CD4-positive, alpha-beta T cell treated with Interleukin-15 for 1 hour (primary cell): ENCODE measurements at places on chromosomes 13 and 19.
A peak's percentile ranks its signal among the peaks of the same experiment; 100 is the strongest.

DNA sequence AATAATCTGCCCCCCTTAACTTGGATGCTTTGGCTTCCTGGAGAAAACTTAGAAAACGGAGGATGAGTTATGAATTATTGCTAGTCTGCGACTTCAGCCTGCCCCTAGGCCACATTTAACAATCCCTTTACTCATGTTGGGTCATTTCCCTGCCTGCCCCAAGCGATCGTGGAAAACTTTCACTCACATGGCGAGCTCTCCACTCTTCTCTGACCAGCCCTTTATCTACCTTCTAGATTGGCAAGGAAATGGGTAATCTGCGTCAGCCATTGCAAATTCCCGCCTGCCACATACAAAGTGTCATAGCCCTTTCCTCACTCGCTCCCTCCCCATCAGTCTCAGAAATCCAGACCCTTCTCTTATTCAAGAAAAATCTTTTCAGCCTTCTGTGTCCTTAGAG is 154.3 kb upstream of the IRS2 start:
- no peak for DNase-seq

DNA sequence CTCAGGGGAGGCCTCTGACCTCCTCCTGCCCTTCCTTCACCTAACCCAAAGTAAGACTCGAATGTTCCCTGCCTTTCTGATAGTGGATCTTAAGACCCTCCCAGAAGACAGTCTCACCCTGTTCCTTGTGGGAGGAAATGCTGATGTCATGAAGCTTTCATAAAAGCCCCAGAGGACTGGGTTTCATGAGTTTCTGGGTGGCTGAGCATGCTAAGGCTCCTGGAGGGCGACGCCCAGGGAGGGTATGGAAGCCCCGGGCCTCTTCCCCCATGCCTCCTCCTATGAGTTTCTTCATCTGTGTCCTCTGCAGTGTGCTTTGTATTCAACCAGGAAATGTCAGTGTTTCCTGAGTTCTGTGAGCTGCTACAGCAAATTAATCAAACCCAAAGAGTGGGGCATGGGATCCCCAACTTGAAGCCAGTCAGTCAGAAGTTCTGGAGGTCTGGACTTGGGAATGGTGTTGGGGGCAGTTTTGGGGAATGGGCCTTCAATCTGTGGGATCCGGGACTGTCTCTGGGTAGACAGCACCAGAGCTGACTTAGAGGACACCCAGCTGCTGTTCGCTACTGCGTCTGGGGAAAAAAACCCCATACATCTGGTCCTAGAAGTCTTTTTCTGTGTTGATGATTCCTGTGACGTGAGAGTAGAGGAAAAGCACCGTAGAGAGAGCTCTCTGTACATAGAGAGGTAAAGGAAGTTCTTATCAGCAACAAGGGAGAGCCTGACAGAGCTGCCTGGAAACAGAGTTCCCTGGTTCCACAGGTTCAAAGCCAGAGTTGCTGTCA is 2.0 kb upstream of the LILRB2 start:
- peak; percentile 40 for DNase-seq

DNA sequence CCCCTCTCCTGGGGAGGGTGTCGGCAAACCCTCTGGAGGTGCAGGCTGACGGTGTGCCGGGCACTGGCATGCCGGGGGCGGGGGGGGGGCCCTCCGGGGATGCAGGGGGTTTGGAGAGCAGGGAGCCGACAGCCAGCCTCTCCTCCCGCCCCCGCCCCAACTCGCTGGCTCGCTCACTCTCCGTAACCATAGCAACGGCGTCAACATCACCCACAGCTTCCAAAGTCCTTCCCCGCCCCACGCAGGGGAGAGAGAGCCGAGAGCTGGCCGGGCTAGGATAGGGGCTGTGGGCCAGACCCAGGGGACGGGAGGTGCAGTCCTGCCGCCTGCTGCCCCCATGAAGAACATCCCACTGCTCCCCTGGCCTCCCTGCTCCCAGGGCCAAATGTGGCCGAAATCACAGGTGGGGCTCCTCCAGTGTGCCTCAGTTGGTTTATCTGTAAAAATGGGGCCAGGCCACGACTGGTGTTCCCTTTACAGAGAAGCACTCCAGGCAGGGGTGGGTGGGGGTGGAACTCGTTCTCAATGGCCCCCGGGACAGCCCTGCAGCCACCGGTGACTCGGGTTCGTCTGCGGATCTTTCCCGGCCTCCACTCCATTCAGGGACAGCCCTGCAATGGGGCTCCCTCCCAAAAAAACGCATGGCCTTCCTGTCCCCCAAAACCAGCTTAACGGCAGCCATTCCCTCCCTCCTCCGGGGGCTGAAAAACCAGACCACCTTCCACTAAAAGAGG is 3.2 kb downstream of the KLF16 start:
- peak; percentile 79 for DNase-seq

GRCh38 chr19:17235971-17236777 is 9.5 kb downstream of the NR2F6 start:
- no peak for DNase-seq

DNA sequence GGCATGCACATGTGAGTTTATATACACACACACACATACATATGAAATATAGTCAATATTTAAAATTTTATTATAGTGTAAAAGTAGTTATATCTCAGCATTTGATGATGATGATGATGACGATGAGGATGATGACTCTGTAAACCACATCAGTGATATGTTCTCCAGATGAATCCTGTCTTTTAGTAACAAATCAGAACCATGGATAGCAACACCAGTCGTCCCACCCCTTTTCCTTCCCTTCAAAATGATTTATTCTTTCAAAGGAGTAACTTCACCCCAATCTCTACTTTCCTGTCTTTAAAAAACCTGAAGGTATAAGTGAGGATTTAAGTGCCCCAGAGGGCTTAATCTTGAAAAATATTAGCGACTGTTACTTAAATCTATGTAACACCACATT is 74.1 kb downstream of the DCLK1 start:
- no peak for DNase-seq

GRCh38 chr19:55474269-55475265 is 1.9 kb upstream of the ZNF628 start:
- DNase-seq: no peak

GRCh38 chr19:11813703-11814028 is 407 bp upstream of the ZNF440 start:
- DNase-seq: no peak

DNA sequence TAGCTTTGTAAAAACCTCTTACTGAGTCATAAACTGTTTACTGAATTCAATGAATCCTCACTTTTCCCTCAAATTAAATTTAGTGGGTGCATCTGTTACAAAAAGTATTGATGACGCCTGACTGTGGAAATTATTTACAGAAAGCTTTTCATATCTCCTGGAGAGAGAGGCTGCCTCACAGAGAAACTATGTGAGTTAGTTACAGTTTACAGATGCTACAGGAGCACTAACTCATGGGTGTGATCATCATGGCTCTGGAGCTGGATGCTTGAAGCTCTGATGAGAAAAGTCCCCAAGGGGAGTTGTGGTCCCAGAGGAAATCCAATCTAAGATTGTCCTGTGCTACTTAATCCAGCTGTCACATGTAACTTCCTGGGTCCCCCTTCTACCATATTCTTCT is 590.8 kb downstream of the LMO7 start:
- no peak for DNase-seq

DNA sequence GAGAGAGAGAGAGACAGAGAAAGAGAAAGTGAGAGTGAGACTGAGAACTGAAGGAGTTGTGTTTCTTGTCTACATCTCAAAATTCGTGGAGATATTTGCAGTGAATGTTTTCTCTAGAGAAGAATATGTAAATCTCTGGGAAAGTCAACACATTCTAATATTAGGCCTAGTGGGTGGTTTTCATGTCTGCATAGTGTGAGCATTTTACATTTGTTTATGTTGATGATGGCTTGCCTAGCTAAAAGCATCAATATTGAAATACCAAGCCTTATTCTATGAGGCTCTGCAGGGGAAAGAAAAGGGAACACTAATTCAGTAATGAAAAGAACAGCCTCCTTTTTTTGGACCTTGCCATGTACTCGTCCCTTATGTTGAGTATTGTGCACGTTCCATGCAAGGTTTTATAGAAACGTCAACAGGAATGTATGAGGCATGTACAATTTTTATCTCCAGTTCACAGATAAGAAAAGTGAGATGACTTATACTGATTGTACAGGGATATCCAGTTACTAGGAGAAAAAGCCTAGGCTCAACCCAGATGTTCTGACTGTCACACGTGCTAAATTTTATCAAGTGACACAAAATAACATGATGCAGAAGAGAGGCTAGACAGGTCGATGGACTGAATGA is 1288.9 kb upstream of the SLC10A2 start:
- DNase-seq: no peak

GRCh38 chr19:53894707-53895106 is 12.7 kb downstream of the PRKCG start:
- DNase-seq: no peak

DNA sequence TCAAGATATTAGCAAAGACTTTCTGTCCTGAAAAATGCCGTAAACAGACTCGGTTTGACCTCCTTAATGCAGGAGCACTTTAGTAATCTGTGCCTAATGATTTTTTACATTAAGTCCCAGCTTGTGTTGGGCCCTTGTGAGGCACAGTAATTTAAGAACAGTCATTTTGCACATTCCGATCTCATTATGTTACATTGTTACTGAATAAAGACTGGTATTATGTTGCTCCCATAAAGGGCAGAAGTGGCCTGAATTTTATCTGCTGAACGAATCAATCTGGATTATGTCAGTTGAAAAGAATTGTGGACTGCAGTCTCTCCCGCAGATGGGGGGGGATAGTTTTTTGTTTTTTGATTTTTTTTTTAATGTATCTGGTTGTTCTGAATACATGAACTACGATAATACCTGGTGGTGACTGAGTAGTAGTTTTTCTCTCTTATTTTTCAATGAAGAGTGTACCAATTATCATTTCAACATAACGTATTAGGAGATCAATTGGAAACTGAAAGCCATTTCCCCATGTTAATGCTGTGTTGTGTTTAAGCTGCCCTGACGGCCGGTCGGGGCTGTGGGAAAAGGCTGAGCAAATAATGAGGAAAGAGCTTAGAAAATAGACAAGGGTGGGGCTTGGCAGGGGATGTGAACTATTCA is 290.2 kb downstream of the ZNF536 start:
- no peak for DNase-seq

DNA sequence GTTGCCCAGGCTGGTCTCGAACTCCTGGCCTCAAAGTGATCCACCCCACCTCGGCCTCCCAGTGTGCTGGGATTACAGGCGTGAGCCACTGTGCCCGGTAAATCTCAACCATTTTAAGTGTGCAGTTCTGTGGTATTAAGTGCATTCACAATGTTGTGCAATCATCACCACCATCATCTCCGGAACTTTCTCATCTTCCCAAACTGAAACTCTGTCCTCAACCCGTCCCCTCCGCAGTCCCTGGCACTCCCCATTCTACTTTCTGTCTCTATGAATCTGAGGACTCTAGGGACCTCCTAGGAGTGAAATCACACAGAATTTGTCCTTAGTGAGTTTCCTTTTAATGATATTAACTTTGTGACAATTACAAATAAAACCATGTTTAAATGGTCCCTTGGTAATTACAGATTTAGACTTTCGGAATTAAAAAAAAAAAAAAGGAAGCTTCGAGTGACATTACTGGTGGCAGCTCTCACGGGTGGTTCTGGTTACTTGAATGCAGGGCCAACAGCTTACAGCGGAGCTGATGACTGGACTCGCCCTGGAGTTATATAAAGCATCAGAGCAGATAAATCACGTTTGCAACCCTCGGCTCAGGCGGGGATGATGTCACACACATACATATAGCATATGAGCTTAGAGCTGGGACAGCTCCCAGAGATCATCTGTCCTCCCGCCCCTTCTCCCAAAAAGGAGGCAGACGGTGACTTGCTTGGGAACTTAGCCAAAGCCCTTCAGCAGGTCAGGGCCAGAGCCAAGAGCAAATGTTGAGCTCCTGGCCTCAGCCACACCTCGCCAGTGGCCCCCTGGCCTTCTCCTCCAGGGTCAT is 89.8 kb downstream of the ZNF557 start:
- peak; percentile 61 for DNase-seq

DNA sequence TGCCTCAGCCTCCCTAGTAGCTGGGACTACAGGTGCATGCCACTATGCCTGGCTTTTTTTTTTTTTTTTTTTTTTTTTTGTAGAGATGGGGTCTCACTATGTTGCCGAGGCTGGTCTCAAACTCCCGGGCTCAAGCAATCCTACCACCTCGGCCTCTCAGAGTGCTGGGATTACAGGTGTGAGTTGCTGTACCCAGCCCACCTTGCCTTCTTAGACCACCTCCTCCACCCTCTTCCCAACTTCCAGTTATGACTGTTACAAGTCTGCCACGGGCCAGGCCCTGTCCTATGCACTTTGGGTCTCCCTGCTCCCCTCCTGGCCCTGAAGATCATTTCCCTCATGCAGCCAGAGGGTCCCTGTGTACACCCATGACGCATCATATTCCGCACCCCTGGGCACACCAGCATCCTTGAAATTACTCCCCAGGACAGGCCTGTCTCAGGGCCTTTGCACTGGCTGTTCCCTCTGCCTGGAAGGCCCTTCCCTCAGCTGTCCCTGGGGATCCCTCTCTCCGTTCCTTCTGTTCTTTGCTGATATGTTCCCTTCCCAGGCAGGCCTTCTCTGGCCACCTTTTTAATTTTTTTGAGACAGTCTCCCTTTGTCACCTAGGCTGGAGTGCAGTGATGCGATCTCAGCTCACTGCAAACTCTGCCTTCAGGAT is 3.0 kb downstream of the LGALS4 start:
- DNase-seq: no peak

DNA sequence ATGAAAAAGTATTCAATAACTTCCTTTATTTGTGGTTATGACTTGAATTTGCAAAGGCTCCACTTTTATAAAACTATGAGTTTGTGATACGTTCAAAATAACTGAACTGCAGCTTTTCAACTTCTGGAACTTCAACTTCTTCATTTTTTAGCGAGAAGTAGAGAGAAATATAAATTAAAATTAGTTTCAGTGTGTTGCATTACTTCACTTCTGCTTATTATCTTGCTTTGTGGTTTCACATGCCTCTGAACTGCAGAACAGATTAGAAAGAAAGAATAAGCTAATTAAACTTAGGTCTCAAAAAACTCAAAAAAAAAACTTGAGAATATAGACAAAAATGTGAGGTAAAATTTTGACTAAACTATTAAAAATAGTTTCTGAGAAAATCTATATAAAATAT is 1073.4 kb downstream of the PCDH17 start:
- no peak for DNase-seq

DNA sequence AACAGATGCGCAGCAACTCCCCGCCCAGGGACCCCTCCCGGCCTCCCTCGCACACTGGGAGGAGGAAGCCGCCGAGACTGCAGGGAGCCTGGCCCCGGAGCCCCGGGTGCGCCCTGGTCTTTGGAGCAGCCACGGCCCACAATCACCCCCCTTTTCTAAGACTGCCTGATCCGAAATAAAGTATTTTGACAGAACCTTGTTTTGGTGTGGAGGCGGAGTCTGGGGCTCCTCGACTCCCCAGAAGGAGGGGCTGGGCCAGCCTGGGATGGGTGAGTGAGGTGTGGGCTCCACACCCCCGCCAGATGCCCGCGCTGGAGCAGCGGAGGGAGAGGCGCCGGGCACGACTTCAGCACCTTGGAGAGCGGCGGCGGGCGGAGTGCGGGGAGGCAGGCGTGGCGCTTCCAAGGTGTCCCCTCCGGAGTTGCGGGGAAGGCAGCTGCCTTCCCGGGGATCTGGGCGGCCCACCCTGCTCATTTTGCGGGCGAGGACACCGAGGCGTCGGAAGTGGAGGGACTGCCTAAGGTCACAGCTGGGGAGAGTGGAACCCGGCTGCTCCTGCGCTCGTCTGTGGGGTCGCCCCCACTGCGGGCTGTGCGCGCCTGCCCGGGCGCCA is 9.4 kb downstream of the SIRT6 start:
- peak; percentile 33 for DNase-seq
